ENCODE measurements at places on chromosomes 12 and 14.

- DNase-seq: no peak
These were observed 63.4 kb downstream of the LGMN start for GRCh38 chr14:92684801-92685560.

DNA sequence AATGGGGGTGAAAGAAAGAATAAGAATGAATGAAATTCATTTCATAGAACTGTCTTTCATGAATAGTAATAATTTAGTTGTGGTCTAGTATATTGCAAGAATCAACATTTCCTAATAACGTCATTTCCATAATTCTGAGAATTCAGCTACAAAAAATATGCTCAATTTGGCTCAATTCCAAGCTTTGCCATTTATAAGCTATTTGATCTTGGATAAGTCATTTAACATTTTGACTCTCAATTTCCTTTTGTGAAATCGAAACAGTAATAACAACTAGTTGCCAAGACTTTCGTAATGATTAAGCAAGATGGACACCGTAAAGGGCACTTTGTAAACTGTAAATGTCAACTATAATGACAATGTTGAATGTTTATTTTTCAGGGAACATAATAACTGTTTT is 18.1 kb downstream of the NOS1 start:
- DNase-seq: no peak

- no peak for DNase-seq
These were observed 337.0 kb downstream of the FSCB start for GRCh38 chr14:44170101-44170500.

- peak; percentile 52 for DNase-seq
These were observed 2.2 kb downstream of the CDK2AP1 start for GRCh38 chr12:123269395-123269892.

DNA sequence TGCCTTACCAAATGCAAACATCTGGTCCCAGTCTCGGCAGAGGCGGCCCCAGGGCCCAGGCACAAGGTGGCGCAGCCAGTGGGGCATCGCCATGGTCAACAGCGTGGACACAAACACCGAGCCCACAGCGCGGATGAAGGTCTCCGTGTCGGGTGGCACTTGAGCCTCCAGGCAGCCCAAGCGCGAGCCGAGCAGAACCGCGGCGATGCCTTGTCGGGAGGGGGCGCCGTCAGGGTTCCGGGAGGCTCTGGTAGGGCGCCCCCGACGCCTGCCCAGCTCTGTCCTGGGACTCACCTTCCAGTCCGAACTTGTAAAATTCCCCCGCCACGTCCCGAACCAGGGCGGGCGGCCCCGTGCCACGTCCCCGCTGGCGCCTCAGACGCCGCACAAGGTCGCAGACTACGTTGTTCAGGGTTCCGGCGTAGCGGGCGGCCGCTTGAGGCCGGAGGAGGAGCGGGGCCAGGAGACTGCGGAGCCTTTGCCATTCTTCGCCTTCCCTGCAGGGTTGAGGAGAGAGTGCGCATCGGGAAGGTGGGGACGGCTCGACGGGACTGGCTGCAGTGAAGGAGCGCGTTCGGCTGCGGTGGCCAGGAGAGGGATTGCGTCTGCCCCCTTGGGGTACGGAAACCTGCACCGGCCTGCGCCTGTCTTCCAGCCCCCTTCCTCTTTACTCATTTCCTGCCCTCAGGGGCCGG is 1.7 kb downstream of the CYP27B1 start:
- no peak for DNase-seq

GRCh38 chr14:53663709-53664108 is 292.9 kb downstream of the BMP4 start:
- DNase-seq: no peak

DNA sequence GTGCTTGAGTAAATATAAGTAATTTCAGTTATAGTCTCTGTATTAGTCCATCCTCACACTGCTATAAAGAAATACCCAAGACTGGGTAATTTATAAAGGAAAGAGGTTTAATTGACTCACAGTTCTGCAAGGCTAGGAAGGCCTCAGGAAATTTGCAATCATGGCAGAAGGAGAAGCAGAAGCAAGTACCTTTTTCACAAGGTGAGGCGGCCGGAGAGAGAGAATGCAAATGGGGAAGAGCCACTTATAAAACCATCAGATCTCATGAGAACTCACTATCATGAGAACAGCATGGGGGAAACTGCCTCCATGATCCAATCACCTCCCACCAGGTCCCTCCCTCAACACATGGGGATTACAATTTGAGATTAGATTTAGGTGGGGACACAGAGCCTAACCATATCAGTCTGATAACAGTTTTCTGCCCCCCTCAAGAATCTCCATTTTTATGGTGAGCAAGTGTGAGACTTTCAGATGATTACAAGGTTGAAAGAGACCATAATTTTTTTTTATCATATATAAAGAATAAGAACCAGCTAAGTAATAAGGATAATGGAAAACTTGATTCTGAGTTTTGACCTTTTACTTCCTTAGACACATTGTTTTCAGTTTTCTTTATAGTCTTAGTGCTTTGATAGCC is 35.6 kb downstream of the LEMD3 start:
- no peak for DNase-seq

DNA sequence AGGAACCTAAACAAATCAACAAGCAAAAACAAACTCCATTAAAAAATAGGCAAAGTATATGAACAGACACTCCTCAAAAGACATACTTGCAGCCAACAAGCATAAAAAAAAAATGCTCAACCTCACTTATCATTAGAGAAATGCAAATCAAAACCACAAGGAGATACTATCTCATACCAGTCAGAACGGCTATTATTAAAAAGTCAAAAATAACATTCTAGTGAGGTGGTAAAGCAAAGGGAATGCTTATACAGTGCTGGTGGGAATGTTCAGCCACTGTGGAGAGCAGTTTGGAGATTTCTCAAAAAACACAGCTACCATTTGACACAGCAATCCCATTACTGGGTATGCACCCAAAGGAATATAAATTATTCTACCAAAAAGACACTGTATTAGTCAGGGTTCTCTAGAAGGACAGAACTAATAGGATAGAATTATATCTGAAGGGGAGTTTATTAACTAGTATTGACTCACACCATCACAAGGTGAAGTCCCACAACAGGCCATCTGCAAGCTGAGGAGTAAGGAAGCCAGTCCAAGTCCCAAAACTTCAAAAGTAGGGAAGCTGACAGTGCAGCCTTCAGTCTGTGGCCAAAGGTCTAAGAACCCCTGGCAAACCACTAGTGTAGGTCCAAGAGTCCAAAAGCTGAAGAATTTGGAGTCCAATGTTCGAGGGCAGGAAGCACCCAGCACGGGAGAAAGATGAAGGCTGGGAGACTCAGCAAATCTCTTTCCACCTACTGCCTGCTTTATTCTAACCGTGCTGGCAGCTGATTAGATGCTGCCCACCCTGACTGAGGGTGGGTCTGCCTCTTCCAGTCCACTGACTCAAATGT is 101.6 kb upstream of the KRAS start:
- DNase-seq: no peak

DNA sequence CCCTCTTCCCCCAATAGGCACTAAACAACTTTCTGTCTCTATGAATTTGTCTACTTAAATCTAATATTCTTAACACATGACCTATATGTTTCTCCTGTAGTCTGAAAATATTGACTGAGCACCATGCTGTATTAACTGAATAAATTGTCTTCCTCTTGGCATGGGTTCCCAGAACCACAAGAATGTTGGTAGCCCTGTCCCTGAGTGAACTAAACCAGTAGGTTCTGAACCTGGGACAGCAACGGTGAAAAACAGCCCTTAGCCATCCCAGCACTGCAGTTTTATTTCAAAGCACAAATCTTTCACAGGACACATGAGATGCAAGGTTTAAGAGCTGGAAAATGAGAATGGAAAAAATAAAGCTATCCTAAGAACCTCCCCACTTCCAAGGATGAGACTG is 20.4 kb upstream of the HSP90B1 start:
- no peak for DNase-seq

DNA sequence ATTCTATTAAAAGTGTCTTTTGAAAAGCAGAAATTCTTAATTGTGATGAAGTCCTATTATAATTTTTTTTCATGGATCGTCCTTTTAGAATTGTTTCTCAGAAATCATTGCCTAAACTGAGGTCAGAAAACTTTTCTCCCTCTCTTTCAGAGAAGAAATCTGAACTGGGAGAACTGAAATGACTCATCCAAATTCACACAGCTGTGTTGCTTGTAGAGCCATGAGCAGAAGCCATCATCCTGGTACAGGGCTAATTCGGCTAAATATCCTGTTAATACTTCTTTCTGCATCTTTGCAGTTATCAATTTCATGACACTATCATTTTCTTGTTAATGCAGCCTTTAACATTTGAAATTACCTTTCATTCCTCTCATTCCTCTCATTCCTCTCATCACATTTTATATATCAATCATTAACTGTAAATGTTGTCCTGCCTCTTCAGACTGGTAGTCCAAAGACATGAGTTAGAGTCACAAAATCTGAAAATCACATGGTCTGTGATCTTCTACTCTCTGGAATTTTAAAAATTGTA is 15.5 kb downstream of the SLC15A5 start:
- DNase-seq: no peak

- no peak for DNase-seq
These were observed 231.2 kb upstream of the DCN start for GRCh38 chr12:91413581-91414546.

GRCh38 chr14:69753860-69754259 is 13.1 kb upstream of the SRSF5 start:
- DNase-seq: no peak

Measured in AG09319 (cell line).